Activated CD8-positive, alpha-beta memory T cell treated with anti-CD3 and anti-CD28 coated beads for 1 hour (primary cell): ENCODE measurements at places on chromosomes 6 and 20.

DNA sequence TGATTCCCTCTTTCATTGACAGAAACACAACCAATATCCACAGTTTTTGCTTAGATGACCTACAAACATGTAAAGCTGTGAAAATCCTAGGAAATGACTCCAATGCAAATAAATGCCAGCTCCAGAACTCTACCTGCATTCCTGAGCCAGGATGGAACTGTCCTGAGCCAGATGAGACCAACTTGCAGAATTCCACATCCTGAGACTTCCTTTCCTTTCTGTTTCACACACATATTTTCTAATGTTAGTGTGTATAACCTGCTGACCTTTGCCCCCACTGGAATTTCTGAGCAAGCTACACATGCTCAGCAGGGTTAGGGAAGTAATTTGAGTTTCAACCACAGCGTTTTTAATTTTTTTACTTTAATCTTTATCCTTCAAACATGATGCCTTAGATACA is 69.6 kb upstream of the ADGRF1 start:
- no peak for DNase-seq

GRCh38 chr6:147546501-147547368 is 38.2 kb downstream of the SAMD5 start:
- DNase-seq: no peak

- no peak for DNase-seq
Observed at GRCh38 chr6:13987400-13987865, 62.7 kb downstream of the RNF182 start.

DNA sequence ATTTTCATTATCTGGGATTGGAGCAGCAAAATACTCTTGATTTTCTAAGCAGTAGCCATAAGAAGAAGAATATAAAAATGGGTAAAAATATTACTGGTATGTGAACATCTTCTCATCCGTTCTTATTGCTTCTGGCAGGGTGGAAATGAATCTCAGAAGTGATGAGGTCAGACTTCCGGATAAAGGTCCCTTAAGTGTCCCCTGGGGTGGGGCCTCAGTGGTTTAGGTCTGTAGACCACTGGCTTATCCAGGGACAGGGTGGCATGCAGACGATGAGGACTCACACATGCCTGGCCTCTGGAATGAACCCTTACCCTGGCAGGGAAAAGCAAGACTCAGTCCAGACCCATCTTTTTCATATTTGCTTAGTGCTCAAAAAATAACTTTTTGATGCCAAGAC is 143.3 kb downstream of the UST start:
- no peak for DNase-seq

DNA sequence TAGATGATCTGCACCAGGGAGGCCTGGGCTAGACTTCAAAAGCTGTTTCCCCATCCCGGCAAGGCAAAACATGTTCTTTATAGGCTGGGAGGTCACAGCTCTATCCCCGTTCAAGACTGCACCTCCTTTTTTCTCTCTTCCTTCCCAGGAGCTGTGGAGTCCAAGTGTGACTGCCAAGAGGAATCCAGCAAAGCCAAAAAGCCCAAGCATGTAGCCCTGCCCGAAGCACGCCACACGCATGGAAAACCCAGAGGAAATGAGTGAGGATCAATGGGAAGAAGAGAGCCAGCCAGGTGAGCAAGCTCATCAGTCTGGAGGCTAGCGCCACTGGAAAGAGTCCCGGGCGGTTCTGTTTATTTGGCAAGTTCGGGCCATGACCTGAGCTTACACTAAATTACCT is 240.4 kb downstream of the PRL start:
- DNase-seq: no peak

- DNase-seq: no peak
Observed at GRCh38 chr6:54579011-54579410, 267.6 kb upstream of the FAM83B start.

- DNase-seq: no peak
Observed at GRCh38 chr6:157270308-157270707, 53.0 kb downstream of the TMEM242 start.
